IPS-NIHi11 (cell line): ENCODE measurements at places on chromosomes 4 and X.

DNA sequence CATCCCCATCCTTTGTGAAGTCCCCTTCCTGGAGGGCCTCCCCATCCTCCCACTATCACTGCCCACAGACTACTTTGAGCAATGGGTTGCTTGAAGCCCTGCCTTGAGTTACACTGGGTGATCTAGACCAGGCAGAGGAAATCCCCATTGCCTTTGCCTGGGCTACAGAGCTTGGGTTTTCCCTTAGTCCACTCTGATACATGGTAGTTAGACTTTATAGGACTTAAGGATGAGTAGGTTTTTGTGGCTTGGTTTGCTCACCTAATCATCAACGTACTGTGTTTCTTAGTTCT, 56.6 kb downstream of the TMEM131L start:
- no peak for DNase-seq

DNA sequence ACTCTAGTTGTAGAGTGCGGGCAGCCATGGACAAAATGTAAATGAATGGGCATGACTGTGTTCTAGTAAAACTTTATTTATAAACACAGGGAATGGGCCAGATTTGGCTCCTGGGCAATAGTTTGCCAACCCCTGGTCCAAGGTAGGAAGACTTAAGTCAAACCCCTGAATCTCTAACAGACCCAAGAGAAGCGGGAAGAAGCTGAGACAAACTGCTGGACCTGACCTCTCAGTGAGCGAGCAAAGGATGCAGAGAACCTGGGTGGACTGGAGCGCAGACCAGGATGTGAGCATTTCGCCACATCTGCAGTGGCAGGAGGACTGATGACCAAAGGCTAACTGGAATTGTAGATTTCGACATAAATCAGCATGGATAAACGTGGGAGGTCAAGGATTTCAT, 201.6 kb downstream of the STIM2 start:
- DNase-seq: no peak

DNA sequence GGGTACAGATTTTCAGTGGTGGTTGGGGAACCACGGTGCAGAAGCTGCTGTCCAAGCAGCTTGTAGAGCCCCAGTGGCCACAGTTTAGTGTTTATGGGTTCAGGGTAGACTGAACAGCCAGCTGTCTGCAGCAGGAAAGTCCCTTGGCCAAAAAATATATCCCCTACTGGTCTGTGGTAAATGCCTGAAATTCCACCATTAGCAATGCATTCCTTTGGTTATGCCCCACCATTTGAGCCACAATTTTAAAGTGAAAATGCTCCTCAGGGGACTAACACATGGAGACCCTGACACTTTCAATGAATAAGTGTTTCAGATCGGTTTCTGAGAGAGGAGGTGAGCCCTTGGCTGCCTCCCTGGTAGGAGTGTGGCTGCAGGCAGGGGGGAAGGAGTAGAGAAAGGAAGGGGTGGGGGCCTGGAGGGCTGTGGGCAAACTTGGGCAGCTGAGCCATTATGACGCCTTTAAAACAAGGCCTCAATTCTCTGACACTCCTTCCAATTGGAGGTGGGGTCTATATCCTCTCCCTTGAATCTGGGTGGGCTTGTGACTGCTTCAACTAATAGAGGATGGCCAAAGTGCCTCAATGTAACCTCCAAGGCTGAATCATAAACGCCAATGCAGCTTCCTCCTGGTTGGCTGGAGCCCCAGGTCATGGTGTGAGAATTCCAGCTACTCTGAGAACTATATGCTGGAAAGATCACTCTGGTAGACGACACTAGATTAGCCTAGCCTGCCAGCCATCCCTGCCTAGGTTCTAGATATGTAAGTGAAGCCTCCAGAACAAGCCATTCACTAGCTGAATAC, 75.8 kb upstream of the ATP6AP2 start:
- no peak for DNase-seq

DNA sequence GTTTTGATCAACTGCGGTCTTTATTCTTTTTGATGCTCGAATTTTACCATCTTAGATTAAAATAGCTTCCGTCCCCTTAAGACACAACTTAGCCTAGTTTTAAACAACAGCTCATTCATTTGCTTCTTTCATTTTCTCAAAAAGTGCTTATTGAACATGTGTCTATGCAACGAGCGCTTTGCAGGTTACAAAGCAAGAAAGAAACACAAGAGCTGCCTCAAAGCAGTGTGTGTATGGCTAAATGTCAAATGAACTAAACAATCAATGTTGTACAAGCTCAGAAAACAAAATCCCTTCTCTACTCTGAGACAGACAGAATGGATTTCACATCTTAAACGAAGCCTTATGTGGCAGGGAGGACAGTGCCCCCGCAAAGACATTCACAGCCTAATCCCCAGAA, 61.0 kb downstream of the EVC2 start:
- no peak for DNase-seq

GRCh38 chrX:154738011-154738738, 12.7 kb downstream of the GAB3 start:
- no peak for DNase-seq

GRCh38 chrX:136473663-136474062, 14.1 kb upstream of the BRS3 start:
- no peak for DNase-seq

DNA sequence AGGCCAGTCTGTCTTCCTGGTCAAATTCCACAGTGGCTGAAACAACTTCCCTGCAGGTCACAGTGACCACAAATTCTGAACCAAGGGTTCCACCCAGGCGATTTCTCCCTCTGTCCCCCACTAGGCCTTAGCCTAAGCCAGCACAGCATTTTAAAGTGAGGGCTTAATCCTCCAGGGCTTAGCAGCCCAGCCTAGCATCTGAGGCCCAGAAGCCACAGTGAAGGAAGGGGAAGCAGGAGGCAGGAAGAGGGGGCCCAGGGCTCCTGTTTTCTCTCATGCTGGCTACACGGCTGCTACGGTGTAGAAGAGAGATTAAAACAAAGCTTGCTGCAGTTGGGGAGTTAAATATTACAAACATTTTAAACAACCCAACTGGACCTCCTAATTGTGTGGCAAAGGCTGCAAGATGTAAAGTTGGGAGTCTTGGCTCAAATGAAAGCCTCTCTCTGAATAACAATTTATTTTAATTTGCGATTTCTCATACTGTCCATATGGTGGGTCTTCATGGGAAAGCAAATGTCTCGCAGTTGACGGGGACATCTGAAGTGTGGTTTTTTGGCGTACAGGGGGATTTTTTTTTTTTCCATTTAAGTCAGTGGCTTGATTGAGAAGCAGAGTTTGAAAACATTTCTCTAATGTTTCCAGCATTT, 170.8 kb upstream of the RAI2 start:
- no peak for DNase-seq

GRCh38 chr4:1463088-1463926, 57.1 kb upstream of the NKX1-1 start:
- peak; percentile 35 for DNase-seq

DNA sequence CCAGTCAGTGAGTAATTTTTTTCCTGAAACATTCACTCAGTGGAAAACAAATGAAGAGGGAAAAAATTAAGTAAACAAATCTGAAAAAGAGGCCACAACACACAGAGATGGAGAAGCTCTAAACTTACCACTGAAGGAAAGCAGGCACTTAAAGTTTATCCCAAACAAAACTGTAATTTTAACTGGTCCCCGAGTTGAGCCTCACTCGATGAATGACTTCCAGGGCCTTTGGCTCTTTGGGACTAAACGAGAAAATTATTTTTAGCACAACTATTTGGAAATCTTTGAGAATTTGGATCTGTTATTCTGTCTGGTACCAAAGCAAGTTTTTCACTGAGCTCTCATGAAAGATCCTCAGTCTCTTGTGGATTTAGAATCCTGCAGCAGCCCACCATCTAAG, at the start of gene C1QTNF7:
C1QTNF7 (plus strand) TSS at position 333 of the 400 bp plus-strand sequence. CDS start 7,711 bp downstream, outside the sequence.
- DNase-seq: no peak

DNA sequence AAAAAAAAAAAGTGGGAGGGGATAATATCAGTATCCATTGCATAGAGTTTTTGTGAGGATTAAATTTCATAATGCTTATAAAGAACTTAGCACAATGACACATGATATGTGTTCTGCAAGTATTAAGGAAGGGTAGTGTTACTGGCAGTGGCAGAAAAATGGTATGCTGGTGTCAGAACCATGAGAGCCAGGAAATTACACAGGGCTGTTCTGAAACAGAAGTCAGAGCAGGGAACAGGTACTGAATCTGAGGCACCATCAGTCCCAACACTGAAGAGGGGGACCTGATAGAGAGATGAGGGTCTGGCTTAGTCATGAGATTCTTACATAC, 601.1 kb upstream of the GRIA3 start:
- no peak for DNase-seq

DNA sequence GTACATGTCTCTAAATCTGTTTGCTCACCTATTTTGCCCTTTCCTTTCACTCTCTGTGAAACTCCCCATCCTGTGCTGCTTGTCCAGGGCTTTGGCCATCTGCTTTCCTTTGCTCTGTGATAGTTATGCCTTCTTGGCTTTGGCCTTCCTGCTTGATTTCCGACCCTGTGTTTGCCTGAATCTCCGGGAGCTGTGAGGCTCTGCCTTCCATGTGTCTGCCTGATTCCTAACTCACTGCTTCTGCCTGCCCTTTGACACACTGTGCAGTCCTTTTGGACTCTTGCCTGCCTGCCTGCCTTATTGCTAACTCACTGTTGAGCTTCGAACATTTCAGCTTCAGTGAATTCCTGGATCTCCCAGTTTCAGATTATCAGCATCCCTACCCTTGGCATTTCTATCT, 143.1 kb downstream of the C4orf33 start:
- DNase-seq: no peak

- DNase-seq: no peak
Measured at GRCh38 chrX:48818098-48818497, 8.2 kb upstream of the ERAS start.

GRCh38 chrX:39974270-39974669, 123.5 kb downstream of the BCOR start:
- no peak for DNase-seq

- no peak for DNase-seq
Measured at GRCh38 chr4:1058198-1058996, 47.0 kb downstream of the FGFRL1 start.

DNA sequence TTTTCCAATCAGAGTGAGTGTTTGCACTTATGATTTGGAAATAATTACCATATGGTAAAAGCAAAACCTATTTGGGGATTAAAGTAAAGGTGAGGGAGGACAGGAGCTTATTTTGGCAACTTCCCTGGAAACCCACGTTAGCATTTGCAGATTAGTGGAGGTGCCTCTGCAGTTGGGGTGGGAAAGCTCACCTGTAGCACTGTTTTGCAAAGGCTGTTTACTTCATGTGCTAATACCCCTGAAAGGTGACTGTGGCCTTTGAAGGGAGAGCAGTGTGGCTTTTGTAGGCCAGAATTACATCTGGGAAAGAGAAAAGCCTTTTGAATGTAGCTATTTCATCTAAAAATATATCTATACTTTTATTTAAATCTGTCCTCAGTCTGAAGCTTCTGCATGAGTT, 9.4 kb downstream of the SUPT20HL1 start:
- no peak for DNase-seq

DNA sequence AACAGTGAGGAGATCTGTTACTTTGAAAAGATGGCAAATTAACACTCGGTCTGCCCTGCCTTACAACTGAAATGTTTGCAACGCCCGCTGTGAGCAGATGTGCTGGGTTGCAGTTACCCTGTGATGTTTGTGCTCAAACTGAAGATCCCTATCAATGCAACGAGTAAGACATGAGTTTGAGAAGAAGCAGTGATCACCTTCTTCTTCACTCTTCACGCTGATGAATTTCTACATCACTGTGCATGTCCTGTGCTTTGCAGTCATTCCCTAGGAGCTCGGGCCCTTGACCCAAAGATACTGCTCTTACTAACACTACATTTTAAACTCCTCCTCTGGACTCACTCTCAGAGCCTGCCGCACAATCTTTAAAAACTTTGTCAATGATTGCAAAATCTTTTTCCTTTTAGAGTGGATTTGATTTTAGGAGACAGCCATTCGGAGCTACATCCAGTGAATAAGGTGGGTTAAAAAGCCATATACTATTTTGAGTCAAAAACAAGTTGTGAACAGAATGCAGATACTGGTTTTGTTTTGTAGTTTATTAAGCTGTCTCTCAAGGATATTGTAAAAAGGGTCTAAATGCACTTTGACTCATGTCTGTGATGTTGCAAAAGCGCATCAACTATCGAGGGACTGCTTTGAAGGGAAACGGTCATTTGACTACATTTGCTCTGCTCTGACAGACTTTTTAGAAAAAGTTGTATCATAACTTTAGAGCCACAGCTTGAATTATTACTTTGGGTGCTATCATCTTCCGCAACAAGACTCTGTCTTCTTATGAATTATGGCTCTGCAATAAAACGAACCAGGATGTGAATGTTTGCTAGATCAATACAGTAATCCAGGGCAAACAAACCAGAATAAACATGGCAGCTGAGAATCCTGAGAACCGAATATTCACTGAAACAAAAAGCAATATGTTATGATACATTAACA, 5.7 kb upstream of the RHOH start:
- DNase-seq: no peak

DNA sequence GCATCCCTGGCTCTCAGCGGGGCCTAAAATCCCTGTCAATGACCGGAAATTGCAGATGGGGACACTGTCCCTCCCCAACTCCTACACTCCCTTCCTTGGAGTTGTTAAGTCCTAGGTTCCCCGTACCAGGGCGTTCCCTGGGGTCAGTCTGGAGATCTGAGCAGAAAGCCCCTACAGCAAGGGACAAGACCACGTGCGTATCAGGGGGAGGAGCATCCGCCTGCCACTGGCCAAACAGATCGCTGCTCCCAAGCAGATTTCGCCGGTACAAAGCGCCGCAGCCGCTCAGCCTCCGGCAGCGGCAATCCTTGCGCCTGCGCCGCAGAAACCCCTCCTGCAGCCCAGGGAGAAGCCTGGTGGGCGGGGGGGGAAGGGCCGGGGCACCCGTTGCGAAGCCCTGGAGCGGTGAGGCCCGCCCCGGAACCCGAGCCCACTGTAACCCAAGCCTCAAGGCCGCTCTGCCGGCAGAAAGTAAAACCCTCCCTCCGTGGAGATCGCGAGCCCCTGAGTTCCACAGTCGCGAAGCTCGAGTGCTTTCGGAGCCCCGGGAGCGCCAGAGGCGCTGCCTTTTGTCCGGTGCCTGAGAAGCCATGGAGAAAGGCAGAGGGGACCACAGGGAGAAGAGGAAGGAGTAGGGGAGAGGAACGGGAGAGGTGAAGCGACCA, 2.7 kb downstream of the CRMP1 start:
- peak; percentile 85 for DNase-seq

DNA sequence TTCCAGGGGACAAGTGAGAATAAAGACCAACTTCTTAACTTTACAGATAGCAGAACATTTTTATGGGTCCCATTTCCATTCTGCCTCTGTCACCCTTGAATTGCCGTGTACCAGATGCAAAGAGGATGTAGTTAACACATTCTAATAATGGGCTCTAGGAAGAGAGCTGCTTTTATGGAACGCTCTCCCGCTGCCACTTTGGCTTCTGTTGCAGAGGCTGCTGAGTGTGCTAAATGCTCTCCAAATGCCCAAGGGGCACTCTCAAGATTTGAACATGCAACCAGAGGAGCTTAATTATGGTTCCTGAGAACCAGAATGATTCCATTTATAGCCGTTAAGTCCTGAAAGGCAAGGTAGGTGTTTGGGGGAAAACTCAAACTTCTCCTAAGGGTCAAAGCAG, 28.1 kb upstream of the GPC3 start:
- no peak for DNase-seq

DNA sequence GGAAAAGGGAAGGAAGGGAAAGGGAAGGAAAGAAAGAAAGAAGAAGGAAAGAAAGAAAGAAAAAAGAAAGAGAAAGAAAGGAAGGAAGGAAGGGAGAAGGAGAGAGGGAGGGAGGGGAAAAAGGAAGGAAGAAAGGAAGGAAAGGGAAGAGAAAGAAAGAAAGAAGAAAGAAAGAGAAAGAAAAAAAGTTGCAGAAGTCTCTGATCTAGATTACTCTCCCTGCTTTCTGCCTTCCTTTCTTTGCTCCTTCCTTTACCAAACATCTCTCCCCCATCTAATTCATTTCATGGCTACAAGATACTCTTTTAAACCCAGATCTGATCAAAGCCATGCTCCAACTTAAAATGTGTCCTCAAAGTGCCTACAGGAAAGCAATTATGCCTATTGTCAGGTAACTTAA, 148.6 kb downstream of the KIT start:
- no peak for DNase-seq
